ENCODE measurements at places on chromosomes 5 and 9. TPM values are rescaled to one million over a fixed set of nuclear protein-coding genes. Genes with fewer than 3 reads are reported as not detected.

Gene IQGAP2
- total RNA-seq: not detected

Gene TSSK1B
- total RNA-seq: not detected

Gene ENG
- total RNA-seq: not detected

Gene SCGB3A2
- not detected for total RNA-seq

Gene RBM27
- total RNA-seq: 24.8 TPM

Gene PCDHGA11
- 9.3 TPM for total RNA-seq

Gene MACROH2A1
- 245 TPM for total RNA-seq

Gene PCDHB13
- total RNA-seq: 0.69 TPM

Gene FAM151B
- 0.36 TPM for total RNA-seq

Gene PMPCA
- 55.8 TPM for total RNA-seq

Gene RNF183
- total RNA-seq: not detected

Gene PCDHGC3
- 61.3 TPM for total RNA-seq

Gene CATSPER3
- total RNA-seq: not detected

Gene TTLL11
- 2.5 TPM for total RNA-seq

Gene GHR
- not detected for total RNA-seq

Gene FOXD4L4
- 0.14 TPM for total RNA-seq

Gene KIF27
- total RNA-seq: 6.5 TPM

Gene NEK6
- total RNA-seq: 93.3 TPM

Gene PLPP7
- total RNA-seq: not detected

Gene OLFML2A
- not detected for total RNA-seq

Gene SEMA5A
- not detected for total RNA-seq

Gene NMUR2
- total RNA-seq: not detected

Gene CSF2
- not detected for total RNA-seq

Gene ANKRD20A1
- 1.0 TPM for total RNA-seq

Gene NCS1
- total RNA-seq: not detected

Gene ARID3C
- 0.48 TPM for total RNA-seq

Measured in Karpas-422 (cell line).